Thoracic aorta (tissue), 2 donors: ENCODE measurements at places on chromosomes 3 and 15.

DNA sequence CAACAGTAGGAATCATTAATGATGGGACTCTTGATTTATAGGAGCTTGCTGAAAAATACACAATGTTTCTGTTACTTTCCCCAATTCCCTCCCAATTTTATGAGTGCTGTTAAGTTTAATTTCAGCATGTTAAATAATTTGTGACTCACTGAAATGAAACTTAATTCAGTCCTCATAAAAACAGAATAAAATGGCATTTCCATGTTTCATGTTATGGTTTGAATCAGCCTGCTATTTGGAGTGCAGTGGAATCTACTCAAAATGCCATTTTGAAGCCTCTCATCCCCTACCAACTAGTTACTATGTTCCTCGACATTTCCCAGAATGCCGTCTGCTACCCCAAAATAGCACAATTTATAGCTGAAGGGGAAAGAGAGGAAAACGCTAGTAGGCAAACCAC is 237.5 kb downstream of the ADAMTS17 start:
- no peak for DNase-seq

- no peak for DNase-seq
Observed at GRCh38 chr15:74252721-74253120, 16.6 kb downstream of the CCDC33 start.

GRCh38 chr15:65285291-65286068 is 1.2 kb downstream of the PARP16 start:
- no peak for DNase-seq

GRCh38 chr3:129121792-129122411 is at the start of gene RAB43:
RAB43 (minus strand) TSS chr3:129121804; CDS start chr3:129121489, 315 bp downstream.
- DNase-seq, result peak; percentile 57

GRCh38 chr3:101984356-101984755 is 135.0 kb downstream of the NFKBIZ start:
- DNase-seq, result no peak

- no peak for DNase-seq
Observed at GRCh38 chr3:4350789-4351163, 47.6 kb downstream of the SETMAR start.

DNA sequence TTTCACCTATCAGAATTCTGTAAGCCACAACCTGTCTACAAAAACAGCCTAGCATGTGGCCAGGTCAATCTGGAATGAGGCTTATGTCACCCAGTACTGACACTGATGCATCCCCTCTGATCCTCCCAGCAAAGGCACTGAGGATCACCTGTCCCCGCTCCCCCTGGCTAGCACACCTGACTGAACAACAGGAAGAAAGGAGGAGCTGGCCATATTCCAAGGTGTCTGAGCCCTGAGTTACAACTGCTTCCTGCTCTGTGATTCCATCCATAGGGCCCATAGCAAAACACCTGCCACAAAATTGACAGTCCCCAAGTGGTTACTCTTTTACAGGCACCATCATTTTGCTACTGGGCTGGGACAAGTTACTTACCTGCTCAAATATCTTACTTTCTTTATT is 555.5 kb upstream of the CFAP20DC start:
- no peak for DNase-seq

GRCh38 chr3:150005243-150006112 is 34.8 kb upstream of the PFN2 start:
- DNase-seq, result no peak

- no peak for DNase-seq
Observed at GRCh38 chr3:158134363-158134762, 24.5 kb downstream of the RSRC1 start.

DNA sequence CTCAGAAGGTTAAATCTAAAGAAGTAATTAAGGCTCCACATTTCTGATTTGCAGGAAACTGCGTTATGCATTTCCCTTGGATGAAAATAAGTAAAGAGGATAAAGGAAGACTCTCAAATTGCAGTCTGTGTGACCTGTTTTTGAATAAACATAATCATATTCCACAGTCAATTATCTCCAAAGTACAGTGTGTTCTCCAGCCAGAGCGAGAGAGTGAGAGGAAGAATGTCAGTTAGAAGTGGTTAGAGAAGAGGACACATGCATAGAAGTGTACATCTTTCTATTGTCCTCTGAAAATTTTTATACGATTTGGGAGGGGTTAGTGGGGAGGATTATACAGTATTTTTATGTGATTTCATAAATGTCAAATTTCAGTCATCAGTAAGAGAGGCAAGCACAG is 487.1 kb downstream of the LPP start:
- no peak for DNase-seq

DNA sequence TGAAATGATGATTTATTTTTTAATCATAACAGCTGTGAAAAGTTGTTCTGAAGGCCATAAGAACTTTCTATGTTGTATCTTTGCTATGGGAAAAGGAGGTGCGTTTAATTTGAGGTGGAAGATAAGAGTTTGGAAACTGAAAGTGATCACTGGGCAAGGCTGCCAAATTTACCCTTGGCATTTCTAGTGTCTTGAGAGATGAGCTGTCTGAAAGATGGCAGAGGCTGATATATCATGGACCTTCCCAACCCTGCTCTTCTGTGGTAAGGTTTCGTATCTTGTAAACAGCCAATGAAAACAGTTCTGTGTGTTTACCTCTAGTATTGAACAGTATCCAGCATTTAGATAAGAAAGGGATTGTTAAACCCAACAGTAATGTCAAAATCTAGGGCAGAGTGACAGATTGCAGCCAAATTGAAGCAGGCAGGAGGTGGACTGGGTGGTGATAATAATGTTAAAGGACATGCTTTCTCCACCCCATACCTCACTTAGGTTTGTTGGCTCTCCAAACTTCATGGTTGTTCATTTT is 15.8 kb upstream of the NFKBIZ start:
- no peak for DNase-seq

DNA sequence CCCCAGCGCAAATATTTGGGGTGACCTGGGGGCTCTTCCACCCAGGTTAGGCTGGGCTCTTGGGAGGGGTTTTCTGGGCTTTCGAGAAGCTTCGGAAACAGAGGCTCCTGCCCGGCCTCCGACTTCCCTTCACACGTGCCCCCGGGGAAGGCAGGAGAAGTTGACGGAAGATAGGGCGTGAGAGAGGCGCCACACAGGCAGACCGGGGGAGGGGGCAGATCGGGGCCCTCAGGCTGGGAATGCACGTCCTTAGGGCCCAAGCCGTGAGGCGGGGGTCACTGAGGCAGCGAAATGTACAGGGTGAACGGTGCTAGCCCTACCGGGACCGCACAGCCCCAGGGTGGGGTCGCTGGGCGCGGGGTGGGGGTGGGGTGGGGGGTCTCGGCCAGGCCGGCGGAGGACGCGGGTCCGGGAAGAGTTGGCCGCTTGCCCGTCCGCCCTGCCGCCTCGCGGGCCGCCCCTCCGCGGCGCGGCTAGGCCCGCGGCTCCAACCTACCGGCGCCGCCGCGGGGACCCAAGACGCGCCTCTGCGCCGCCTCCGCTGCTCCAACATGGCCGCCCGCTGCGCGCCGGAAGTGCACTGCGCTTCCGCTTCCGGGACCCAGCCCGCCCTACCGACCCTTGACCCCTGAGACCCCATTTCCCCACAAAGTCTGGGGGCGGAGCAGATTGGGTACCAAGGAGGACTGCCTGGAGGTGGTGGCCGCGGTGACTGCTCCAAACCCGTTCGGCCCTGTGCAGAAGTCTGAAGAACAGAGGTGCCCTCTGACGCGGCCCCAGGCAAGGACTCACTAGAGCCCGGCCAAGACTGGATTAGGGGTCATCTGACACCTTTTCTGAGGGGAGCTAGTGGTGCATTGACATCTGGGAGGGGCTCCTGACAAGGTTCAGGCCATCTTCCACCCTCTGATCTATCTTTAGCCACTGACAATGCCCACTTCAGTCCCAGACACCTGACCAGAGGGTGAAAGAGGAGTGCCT is at the start of gene CCDC71:
Gene CCDC71, minus strand, starts transcription at position 561 of the 981 bp plus-strand sequence. CDS start 2,123 bp downstream, outside the sequence.
- no peak for DNase-seq

DNA sequence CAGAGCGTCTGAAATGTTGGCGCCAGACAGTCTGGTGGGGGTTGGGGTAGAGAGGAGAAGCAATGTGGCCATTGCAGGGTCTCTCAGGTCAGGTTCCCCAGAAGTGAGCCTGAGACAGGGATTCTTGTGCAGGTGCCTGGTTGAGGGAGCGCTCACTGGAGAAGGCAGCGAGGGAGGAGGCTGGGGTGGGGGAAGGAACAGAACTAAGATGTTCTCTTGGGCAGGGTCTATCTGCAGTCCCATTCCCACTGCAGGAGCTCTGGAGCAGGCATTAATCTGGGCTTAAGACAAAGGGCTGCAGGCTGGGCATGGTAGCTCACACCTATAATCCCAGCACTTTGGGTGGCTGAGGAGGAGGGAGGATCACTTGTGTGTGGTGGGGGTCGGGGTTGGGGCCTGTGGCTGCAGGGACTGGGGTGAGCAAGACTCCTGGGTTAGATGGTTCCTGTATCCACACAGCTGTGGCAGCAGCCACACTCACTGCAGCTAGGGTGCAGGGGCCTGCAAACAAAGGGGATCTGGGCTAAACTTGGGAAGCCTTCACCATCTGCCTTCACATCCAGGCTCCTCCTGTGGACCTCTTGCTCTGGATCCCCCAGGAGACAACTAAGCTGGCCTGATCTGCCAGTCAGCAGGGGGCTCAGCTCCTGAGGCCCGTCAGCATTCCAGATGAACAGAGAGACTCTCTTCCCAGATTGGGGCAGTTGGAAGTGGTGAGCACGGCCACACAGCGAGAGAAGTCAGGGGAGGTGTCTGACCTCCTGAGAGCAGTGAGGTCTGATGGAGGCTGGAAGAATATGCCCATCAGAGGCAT is 172.5 kb downstream of the ABHD5 start:
- no peak for DNase-seq

GRCh38 chr3:5456199-5456598 is 268.7 kb downstream of the EDEM1 start:
- no peak for DNase-seq

DNA sequence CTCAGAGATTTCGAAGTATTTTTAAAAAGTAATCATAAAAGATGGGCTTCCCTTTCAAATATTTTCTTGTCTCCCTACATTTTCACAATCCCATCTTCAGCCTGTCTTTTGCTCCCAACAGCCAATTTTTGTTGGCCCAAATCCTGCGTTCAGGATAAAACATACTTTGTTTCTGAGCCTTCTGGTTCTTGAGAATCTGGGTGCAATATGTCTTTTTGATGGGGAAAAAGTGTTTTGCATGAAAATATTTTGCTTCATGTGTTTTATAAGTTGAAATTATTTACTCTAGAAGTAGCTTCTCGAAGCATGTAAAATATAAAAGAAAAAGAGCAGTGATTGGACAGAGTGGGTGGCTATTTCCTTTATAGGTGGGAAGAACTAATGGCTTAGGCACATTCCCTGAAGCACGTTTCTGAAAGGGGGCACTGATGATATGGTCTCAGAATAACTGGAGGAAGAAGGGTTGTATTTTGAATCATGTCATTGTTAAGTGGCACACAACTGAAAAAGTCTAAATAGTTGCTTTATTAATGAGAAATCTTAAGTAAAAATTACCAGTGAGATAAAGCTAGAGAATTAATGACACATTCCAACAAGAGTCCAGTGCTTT is 3.9 kb downstream of the UNC13C start:
- no peak for DNase-seq

DNA sequence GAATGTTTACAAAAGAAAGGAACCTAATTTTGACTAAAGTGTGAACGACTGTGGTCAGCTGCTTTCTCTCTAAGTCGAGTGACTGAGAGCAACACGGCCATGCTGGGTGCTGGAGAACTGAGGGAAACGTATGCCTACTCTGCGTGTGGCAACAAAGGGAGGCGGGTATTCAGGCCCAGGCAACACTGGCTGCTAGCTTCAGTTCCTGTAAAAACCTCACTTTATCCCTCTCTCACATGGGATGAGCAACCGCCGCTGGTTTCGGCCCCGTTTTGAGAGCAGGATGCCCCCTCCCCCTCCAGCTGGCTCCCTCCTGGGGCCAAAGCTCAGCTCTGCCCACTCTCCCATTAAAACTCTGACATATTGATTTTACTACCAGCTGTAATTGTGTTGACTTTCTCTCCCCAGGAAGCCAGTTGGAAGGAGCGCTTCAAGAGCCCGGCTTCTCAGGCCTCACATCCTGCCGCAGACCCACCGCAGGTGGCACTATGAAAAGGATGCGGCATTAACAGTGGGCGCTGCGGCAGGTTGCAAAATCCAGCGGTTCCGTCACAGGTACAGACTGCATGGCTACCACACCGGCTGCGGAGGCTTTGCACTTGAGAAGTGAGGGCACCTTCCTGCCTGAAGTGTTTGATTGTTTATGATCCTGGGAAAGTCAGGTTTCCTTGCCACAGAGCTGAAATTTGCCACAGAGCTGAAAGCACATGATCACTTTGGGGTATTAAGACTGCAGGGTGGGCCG is 12.7 kb downstream of the PLXND1 start:
- no peak for DNase-seq

DNA sequence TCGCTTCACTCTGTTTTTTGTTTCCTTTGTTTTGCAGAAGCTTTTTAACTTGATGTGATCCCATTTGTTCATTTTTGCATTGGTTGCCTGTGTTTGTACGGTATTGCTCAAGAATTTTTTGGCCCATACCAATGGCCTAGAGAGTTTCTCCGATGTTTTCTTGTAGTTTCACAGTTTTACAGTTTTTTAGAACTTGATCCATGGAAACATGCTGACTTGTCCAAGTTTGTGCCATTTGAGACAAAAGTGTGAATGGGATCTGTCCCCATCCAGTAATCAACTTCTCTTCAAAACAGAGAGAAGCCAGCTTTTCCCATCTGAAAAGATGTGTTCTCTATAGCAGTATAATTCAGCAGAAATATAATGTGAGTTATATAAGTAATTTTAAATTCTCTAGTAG is 266.5 kb upstream of the LRTM1 start:
- DNase-seq, result no peak

GRCh38 chr3:37622999-37623883 is 238.4 kb upstream of the CTDSPL start:
- no peak for DNase-seq

DNA sequence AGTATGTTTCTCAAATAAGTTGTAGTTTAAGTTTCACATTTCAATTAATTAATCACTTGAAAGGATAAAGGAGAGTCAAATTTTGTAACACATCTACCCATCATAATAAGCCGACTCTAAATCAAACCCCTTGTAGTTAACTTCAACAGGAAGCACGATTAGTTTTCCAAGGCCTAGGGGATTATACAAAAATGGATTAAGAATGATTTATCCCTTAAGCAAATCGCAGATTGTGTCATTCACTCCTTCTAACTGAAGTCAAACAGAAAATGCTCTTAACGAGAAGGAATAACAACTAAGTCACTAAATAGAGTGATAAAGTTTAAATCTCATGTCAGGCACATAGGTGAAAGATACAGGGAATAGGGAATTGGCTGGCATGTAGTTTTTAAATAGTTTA is 792.8 kb downstream of the ZPLD1 start:
- no peak for DNase-seq

DNA sequence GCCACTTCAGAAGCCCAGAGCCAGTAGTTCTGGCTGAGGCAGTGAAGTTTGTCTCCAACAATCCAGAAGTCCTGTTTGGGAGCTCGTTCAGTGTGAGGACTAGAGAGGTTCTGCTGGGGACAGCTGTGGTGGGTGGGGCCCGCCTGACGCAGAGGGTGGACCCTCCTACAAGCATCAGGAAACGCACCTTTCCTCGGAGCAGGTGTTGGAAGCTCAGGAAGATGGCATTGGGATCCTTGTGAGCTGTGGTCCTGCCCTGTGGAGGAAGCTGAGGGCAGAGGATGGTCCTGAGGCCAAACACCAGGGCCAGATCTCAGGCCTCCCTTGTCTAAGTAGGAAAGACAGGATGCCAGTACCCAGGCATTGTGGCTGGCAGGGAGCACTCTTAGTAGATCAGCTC is 5.1 kb downstream of the THPO start:
- no peak for DNase-seq
